ENCODE measurements at places on chromosomes 11 and 22.
A peak's percentile ranks its signal among the peaks of the same experiment; 100 is the strongest.

GRCh38 chr11:82858133-82858532 lies 42.1 kb downstream of the PRCP start:
- no peak for DNase-seq

GRCh38 chr22:22863001-22863400 lies 24.6 kb upstream of the IGLL5 start:
- no peak for DNase-seq

DNA sequence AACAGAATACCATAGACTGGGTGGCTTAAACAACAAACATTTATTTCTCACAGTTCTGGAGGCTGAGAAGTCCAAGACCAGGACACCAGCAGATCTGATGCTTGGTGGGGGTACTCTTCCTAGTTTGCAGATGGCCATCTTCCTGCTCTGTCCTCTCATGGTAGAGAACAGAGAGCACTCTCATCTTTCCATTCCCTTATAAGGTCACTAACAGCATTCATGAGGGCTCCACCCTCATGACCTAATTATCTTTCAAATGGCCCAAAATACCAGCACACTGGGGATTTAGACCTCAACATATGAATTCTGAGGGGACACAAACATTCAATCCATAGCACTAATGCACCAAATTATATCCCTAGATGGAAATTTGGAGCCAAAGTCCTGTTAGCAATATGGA lies 6.1 kb downstream of the STK33 start:
- no peak for DNase-seq

- DNase-seq, result no peak
These were observed 10.2 kb downstream of the ADAMTS8 start for GRCh38 chr11:130418210-130418609.

GRCh38 chr11:11403763-11404725 lies 51.0 kb upstream of the CSNK2A3 start:
- no peak for DNase-seq

DNA sequence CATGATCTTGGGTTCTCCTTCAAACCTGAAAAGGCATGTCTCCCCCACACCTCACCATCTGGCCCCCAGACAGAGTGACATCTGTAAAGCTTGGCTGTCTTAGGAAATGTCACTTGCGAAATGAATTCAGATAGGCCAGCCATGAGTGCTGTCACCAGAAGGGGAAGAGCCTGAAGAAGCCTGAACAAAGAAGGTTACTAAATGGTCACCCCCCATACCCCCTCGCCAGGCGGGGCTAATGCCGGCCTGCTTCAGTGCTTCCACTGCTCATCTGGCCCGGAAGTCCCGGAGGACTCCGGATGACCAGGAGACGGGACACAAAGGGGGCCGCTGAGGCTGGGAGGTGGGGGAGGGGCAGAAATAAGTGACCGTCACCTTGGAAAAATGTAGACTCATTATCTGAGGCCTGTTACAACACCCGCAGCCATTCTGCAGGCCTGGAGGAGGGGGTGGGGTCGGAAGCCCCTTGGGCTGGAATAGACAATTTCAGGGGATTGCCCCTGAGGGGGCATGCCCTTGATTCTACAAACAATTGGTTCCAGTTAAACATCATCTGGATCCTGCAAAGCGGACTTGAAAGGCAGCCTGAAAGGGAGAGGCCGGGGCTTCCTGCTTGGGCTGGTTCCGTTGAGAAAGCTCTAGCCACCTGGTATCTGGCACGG lies 43.2 kb downstream of the NAT10 start:
- DNase-seq, result no peak

- DNase-seq, result peak; percentile 91
These were observed 25.1 kb upstream of the RELT start for GRCh38 chr11:73350908-73351636.

DNA sequence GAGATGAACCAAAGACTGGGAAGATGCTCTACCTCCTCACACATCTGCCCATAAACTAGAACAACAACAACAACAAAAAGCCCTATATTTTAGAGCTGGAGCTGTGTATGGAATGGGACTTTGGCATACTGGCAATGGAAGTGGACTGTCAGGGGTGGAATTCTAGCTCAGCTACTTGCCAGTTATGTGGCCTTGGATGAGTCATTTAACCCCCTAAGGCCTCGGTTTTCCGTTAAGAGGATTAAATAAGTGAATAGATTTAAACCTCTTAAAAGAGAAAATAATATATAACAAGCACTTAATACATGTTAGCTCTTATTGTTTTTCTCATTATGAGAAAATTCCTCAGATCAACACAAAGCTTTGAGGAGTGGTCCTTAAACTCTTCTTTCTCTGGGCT lies 195.0 kb downstream of the KIF18A start:
- no peak for DNase-seq

DNA sequence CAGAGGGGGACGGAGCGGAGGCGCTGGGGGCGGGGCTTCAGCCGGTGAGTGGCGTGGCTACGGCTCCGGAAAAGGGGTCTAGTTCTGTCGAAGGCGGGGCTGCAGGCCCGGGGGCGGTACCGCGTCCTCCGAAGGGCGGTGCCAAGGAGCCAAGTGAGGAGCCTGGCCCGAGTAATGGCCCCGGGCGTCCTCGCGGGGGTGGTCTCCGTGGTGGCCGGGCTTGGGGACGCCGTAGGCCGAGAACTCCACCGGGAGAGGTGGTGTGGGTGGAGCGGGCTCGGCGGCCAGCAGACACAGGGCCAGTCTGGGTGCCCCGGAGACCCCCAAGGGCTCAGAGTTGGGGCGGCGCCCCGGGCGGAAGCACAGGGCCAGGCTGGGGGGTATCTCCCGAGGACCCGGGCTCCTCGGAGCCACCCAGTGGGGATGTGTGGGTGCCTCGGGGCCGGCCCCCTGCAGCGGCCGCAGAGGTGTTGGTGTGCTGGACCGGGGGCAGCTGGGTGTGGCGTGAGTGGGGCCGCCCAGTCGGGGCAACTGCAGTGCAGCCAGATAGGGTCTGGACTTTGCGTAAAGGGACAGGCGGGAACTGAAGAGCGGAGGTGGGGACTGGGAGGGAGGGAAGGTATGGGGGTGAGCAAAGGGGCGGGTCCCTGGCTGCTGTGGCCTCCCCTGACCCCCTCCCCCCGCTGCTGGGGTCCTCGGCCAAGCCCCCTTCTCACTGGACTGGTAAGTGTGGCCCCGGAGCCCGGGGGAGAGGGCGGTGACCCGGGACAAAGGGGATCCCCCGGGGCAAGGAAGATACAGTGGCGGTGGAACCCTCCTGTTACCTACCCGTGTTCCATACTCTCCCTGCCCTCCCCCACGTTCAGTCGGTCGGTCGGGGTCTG lies 838 bp downstream of the FKBP2 start:
- peak; percentile 87 for DNase-seq

- no peak for DNase-seq
These were observed 159.0 kb upstream of the RAG2 start for GRCh38 chr11:36757075-36757474.

DNA sequence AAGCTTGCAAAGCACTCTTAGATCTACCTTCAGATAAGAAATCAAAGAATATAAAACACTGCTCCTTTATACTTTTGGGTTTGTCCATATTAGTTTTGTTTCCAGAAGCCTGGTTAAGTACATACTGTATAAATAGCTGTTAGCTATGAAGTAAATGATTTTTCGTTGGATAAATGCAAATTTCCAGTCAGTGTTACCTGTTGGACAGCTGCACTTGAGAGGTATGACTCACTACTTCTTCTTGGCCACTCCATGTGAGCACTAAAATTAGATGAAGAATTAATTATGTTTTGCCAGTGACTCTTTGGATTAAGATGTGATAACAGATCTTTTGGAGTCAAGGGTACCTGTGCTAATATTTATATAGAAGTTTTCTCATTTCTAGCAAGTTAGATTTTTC lies 9.5 kb upstream of the TSG101 start:
- no peak for DNase-seq

GRCh38 chr11:47765086-47765485 lies 2.1 kb downstream of the FNBP4 start:
- no peak for DNase-seq

DNA sequence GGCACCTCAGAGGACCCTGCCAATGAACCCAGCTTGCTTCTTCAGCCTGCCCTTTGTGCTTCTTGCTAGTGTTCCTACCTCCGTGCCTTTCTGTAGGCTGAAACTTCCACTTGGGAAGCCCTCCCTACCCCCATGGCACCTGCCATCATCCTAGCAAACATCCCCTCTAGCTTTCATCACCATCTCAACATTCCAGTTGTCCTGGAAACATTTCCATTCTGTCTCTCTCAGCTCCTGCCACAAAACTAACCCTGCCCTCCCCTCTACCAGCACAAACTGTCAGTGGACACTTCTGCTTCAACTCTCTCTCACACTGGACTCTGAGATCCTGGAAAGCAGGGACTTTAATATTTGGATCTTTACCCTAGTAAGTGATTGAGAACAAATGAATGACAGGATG lies 525.8 kb upstream of the TENM4 start:
- no peak for DNase-seq

DNA sequence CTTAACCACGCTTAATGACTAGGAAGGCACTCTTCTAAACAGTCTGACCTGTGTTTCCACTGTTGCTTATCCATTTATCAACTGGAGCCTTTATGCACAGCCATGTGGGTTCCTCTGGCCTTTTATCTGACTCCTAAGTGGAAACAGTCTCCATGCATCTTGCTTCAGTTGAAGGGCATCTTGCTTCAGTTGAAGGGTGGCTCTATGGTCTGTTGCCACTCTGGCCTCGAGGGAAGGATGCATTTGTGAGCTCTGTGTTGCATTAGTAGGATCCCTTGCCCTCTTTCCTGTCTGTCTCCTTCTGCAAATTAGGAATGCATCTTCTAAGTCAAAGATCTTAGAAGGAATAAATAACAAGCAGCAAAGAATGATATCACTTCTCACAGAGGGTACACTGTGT lies 25.8 kb upstream of the C11orf96 start:
- no peak for DNase-seq

DNA sequence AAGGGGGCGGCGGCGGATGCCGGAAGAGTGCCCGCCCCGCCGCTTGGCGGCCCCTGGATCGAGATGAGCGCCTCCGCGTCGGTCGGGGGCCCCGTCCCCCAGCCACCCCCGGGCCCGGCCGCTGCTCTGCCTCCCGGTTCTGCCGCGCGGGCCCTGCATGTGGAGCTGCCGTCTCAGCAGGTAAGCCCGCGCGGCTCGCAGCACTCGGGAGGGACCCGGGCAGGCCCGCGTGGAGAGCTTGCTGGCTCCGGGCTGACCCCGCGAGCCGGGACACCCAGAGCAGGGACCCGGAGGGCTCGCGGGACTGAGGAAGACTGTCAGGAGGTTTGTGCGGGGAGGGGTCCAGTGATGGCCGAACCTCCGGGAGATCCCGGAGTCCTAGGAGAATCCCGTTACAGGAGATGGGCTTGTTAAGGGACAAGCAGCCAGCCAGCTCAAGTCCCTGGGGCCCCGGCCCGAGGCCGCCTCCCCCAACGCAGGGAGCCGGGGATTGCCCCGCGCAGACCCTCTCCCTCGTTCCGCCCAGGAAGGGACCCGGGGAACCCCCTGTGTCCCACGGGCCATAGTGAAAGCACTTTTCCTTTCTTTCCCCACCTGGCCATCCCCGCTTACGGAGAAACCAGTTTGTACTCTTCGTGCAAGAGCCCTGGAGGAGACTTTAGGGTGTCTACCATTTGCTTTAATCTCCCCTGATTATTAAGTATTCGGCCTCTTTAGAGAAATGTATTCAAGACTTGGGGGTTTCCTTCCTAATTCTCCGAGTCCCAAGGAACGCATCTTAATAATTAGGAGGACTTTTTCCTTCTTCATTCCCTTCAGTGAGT lies 547 bp downstream of the UVRAG start:
- DNase-seq, result peak; percentile 47

GRCh38 chr22:46780453-46780852 lies 18.0 kb downstream of the TBC1D22A start:
- no peak for DNase-seq

DNA sequence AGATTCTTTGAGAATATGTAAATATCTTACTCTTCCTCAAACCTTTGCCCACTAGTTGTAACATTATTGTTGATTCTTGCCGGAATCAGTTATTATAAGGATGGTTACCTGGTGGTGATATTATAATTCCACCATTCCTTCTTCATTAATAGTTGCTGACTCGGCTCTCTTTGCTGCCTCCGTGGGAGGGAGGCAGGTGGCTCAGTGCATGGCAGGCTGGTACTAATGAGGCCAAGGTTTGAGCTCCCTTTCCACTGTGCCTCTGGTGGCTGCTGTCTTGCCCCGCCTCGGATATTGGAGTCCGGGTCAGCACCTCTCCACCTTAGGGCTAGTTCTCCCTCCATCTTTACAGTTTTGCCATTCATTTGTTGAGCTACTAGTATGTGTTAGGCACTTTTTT lies 12.7 kb downstream of the CD6 start:
- no peak for DNase-seq

- no peak for DNase-seq
These were observed 106.3 kb downstream of the KCNQ1 start for GRCh38 chr11:2551131-2551530.

DNA sequence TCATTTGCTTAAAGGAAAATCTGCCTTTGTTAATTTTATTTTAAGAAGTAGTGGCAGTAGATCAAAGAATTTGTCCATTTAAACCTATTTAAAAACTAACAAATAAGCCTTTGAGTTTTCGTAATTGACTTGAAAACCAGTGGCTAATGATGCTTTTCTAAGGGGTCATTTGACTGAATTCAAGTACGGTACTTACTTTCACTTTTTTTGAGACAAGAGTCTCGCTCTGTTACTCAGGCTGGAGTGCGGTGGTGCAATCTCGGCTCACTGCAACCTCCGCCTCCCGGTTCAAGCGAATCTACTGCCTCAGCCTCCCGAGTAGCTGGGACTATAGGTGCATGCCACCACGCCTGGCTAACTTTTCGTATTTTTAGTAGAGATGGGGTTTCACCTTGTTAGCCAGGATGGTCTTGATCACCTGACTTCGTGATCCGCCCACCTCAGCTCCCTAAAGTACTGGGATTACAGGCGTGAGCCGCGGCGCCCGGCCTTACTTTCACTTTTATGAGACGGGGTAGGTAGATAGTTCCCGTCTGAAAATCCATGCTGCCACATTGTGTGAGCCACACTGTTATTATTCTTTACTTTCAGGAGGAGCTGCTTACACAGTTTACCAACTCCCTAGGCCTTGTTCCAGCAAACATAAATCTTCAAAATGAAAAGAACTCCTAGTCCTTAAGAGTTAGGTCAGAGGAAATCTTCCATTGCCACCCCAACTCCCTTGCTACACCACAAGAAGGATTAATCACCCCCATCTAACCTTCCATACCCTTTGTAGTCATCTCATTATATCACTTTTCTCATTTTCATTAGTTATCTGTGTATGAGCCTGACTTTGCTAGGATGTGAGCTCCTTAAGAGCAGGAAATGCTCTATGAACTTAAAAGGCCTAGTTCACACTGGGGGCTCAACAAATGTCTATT lies 926.6 kb upstream of the CCDC90B start:
- no peak for DNase-seq

GRCh38 chr11:125357551-125357950 lies 138.5 kb downstream of the FEZ1 start:
- DNase-seq, result no peak

GRCh38 chr11:37946155-37946766 lies 1348.2 kb upstream of the RAG2 start:
- DNase-seq, result no peak

All from HTR-8/SVneo (cell line).